Stimulated activated CD4-positive, alpha-beta T cell treated with anti-CD3 and anti-CD28 coated beads, Interleukin-1b, Interleukin-23, amount 100 ng/mL, for 48 hours (primary cell): ENCODE measurements at places on chromosomes 3 and 15.
A peak's percentile ranks its signal among the peaks of the same experiment; 100 is the strongest.

- DNase-seq = peak; percentile 7
These were observed 38.3 kb downstream of the ANO10 start for GRCh38 chr3:43583481-43583880.

- no peak for DNase-seq
These were observed 137.5 kb downstream of the ZNF385D start for GRCh38 chr3:21613372-21614070.

DNA sequence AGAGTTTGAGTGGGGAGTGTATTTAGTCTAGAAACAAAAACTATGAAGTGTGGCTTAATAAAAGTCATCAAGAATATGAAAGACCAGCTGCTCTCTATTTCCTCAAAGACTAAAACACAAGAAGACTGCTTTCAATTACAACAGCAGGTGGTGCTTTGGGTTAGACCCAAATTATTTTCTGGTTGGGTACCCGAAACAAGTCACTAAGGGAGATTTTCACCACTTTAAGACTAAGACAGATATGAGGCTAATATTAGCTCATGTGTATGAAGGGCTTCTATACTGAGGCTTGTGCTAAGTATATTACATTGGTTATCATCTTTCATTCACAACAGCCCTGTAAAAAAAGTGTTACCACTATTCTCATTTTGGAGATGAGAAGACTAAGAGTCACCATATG lies 43.1 kb downstream of the COL8A1 start:
- DNase-seq = no peak

DNA sequence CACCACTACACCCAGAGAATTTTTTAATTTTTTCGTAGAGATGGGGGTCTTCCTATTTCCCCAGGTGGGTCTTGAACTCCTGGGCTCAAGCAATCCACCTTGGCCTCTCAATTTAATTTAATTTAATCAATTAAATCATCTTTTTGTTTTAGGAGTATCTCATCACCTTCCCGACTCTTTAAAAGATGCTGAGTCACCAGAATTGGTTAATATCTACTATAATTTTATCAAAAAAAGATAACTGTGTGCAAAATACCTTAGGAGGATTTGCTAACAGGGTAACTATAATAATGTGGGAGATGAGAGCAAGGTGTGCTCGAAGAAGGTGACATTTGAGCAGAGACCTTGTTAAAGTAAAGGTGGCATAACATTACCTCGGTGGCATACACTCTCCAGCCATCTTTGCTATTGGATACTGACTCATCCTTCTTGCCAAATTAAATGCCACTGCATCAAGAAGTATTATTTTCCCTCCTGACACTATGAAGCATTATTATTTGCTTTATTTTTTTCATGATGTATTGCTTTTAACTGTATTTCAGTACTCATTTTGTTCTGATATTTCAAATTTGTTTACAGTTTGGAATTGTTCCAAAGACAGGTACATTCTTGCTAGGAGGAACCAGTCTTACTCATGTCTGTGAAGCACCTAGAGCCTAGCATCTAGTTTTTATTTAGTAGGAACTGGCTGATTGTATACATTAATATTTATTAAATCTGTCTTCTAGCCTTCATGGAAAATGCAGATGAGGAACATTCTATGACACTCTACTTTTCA lies 200.7 kb downstream of the MBNL1 start:
- no peak for DNase-seq

- no peak for DNase-seq
These were observed 22.6 kb upstream of the PEX5L start for GRCh38 chr3:180059356-180059755.

DNA sequence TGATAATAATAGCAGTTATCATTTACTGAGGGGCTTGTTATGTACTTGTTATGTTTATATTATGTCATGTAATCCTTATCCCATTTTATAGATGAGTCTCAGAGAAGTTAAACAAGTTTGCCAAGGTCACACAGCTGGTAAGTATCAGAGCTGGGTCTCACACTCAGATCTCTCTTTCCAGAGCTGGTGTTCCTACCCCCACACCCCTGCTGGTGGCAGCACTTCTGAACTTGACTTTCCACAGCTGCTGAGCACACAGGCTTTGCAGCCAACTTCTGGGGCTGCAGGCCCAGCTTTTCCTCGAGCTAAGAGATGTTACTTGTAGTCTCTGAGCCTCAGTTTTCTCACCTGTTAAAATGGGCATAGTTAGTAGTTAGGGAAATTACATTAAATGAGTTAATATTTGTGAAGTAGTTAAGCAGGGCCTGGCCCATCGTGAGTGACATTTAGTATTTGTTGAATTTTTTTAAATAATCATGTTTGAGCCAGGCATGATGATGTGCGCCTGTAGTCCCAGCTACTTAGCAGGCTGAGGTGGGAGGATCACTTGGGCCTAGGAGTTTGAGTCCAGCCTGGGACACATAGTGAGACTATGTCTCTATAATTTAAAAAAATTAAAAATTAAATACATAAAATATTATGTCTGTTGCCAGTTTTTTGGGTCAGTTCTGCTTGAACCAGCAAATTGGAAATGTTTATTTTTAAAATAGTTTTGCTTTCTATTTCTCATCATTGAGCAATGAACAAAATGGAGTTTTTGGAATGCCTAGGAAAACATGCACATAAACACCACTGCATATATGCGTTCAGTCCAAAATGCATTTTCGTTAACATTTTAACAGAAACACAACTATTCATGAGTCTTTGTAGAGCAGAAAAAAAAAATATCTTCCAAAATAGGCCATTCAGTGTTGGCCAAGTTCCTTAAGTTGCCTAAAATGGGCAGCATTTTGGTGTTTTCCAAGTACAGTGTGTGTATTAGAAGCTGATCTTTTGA lies 87.3 kb downstream of the SMAD6 start:
- DNase-seq = no peak

DNA sequence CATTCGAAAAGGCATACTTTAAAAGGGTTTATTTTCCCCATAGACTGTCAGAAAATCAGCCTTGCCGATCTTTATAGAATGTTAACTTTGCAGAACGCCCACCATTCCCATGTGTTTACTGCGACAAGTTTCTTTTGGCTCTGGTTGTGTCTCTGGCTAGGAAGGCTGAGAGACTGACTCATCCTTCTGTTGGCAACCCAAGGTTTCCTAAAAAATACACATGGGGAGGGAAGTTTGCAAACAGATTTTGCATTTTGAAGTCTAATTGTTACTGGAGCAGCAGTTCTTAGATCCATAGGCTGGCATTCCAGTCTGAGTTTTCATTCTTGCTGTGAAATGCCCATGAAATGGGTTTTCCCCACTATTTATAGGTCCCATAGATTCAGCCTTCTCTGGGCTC lies 37.9 kb upstream of the MINAR1 start:
- no peak for DNase-seq

- no peak for DNase-seq
These were observed 79.4 kb upstream of the ATP11B start for GRCh38 chr3:182713743-182714517.

GRCh38 chr15:70059476-70060213 lies 38.1 kb downstream of the TLE3 start:
- DNase-seq = no peak

DNA sequence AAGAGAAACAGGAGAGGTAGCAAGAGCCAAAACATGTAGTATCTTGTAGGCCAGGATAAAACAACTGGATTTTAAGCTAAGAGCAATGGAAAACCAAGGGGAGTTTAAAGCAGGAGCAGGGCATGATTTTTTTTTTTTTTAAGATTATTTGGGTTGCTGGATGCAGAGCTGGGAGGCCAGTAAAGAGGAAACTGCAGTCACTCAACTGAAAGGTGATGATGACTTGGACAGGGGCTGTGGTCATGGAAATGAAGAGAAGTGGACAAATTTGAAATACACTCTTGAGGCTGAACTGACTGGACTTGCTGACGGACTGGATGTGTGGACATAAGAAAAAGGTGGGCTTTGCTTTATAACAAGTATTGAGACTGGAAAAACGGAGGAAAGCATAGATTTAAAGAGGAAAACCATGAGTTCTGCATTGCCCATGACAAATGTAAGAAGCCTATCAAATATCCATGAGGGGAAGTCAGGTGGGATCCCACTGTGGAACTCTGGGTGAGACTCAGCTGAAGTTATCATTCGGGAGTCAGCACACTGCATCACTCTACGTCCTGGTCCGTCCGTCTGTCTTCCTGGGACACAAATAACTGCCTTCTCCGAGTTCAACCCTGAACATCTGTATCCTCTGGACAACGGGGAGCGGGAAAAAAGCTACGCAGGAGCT lies 688 bp downstream of the XPC start:
- no peak for DNase-seq

GRCh38 chr15:36709653-36710052 lies 130.2 kb downstream of the CDIN1 start:
- no peak for DNase-seq

GRCh38 chr3:97269202-97269601 lies 454.8 kb downstream of the EPHA6 start:
- DNase-seq = no peak

GRCh38 chr3:180184816-180185215 lies 148.1 kb upstream of the PEX5L start:
- DNase-seq = no peak

- no peak for DNase-seq
These were observed 60.6 kb upstream of the ARNT2 start for GRCh38 chr15:80343554-80343992.

GRCh38 chr3:114542359-114542758 lies 248.5 kb downstream of the TIGIT start:
- no peak for DNase-seq

DNA sequence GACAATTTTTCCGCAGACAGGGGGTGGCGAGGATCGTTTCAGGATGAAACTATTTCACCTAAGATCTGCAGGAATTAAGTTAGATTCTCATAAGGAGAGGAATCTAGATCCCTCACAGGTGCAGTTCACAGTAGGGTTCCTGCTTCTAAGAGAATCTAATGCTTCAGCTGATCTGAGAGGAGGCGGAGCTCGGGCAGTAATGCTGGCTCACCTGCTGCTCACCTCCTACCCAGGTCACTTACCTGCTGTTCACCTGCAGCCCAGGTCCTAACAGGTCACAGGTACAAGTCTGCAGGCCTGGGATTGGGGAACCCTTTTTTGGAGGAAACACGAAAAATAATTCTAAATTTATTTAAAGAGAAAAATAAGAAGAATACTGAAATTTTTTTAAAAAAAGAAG lies 406.8 kb downstream of the MCTP2 start:
- no peak for DNase-seq

DNA sequence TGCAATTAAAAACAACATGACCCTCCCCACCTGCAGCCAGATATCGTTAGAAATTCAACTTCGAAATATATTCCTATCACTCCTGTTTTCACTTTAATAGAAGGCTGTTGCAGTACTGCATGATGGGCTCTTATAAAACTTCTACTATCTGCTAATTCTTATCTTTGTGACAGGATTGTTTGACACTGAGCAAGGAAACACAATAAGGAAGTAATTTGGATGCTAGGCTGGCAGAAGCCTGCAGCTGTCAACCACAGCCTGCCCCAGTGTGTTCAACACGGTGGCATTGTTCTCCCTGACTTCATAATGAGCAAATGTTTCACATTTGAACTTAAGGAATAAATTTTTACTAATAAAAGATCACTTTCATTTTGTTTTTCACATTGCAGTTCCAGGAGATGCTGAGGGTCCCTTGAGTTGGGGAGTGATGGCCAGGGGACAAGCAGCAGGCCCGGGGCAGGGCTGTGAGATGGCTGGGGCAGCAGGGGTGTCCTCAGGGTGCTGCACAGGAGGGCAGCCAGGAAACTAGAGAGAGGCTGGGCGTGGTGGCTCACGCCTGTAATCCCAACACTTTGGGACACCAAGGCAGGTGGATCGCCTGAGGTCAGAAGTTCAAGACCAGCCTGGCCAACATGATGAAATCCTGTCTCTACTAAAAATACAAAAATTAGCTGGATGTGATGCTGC lies 64.8 kb upstream of the SEC61A1 start:
- no peak for DNase-seq

- no peak for DNase-seq
These were observed 58.9 kb downstream of the TMEM108 start for GRCh38 chr3:133096900-133097613.

DNA sequence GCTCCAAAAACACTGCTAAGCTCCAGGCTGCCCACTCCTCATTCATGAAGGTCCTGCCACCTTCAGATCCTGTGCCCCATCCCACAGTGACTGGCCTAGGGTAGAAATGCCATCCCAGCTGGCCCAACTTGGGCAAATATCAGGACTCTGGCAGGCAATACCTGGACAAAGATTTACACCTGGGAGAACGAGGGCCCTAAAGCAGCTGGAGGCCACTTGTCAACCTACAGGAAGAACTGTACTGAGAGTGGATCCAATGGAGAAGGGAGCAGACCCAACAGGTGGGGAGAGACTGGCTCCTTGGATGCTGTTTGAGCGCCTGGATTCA lies 57.1 kb upstream of the GATA2 start:
- DNase-seq = no peak

- DNase-seq = no peak
These were observed 111.4 kb upstream of the ZBED2 start for GRCh38 chr3:111706527-111706926.

- no peak for DNase-seq
These were observed 91.3 kb upstream of the CTDSPL start for GRCh38 chr3:37770336-37770735.

- DNase-seq = no peak
These were observed 239.2 kb downstream of the GABRG3 start for GRCh38 chr15:27210176-27210575.

- DNase-seq = no peak
These were observed 75.3 kb downstream of the CYP19A1 start for GRCh38 chr15:51263116-51263515.

DNA sequence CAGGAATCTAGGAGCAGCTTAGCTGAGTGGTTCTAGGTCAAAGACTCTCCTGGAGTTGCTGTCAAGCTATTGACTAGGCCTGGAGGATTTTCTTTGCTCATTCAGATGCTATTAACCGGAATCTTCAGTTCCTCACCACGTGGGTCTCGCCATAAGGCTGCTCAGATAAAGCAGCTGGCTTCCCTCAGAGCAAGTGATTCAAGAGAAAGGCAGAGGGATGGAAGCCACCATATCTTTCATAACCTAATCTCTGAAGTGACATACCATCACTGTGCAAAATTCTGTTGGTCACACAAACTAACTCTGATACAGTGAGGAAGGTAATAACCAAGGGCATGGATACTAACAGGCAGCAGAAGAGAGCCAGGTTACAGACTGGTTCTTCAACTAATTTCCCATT lies 72.7 kb upstream of the FLNB start:
- no peak for DNase-seq

GRCh38 chr15:74956648-74957475 lies at the start of gene RPP25:
RPP25 (minus strand) TSS chr15:74956772; CDS start chr15:74956583, 189 bp downstream.
- peak; percentile 73 for DNase-seq

DNA sequence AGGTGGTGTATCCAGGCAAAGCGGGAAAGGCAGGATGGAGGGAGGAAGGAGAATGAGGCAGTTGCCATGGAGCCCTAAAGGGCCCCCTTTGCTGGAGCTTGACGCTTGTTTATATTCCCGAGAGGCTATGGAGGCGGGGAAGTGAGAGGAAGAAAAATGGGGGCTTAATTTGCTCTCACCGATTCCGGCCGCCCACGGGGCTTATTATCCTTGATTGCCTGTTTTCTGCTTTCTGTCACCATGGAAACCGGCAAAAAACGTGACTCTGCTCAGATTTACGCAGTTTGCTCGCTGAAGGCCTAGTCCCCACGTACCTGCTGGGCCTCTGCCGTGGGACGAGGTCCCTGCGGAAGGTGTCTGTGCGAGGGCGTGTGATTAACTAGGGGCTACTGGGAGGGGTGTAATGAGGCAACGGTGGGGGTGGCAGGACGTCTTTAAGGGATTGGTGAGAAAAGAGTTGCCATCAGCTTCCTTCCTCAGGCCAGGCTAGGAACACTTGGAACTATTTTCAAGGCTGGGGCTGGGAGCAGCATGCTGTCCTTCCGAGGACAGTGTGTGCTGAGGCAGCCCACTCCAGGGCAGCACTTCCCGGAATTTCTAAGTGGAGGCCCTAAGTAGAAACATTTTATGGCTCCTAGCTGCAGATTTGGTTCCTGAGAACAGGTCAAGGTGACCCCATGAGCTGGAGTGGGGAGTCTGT lies 110.8 kb upstream of the NDN start:
- DNase-seq = no peak
